ENCODE measurements at places on chromosomes 4 and X.

GRCh38 chr4:114021451-114021850, 42.0 kb upstream of the ARSJ start:
- no peak for DNase-seq

DNA sequence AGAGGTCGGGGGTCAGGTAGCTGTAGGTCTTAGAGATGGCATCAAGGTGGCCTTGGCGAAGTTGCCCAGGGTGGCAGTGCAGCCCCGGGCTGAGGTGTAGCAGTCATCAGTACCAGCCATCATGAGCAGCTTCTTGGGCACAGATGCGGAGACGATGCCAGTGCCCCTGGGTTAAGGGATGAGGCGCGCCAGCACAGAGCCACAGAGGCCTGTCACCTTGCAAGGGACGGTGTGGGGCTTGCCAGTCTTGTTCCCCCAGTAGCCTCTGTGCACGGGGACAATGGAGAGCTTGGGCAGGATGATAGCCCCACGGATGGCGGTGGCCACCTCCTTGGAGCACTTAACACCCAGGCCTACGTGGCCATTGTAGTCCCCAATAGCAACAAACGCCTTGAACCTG, 750.7 kb upstream of the PABPC4L start:
- DNase-seq, result no peak

DNA sequence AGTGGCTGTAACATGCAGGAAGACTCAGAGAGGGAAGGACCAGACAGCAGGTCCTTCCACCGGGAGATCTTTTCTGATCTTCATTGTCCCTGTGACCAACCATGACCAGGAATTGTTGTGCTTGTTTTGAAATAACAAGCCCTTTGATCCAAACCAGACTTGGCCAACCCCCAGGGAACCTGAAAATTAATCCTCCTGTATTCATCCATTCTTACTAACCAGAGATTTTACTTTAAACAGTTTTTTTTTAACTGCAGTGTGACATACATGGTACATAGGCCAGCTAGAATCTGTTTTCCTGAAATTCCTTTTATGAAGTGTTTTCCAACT, 4.0 kb downstream of the WFS1 start:
- no peak for DNase-seq

GRCh38 chr4:68906780-68907137, 44.8 kb downstream of the UGT2A3 start:
- no peak for DNase-seq

- no peak for DNase-seq
These were observed 96.3 kb downstream of the GEMIN8 start for GRCh38 chrX:13933352-13933751.

GRCh38 chr4:65845199-65845773, 175.0 kb upstream of the EPHA5 start:
- no peak for DNase-seq

- DNase-seq, result no peak
These were observed 18.1 kb upstream of the GDPD2 start for GRCh38 chrX:70405003-70405402.

GRCh38 chr4:99473131-99473530, 37.7 kb upstream of the C4orf17 start:
- peak; percentile 26 for DNase-seq

DNA sequence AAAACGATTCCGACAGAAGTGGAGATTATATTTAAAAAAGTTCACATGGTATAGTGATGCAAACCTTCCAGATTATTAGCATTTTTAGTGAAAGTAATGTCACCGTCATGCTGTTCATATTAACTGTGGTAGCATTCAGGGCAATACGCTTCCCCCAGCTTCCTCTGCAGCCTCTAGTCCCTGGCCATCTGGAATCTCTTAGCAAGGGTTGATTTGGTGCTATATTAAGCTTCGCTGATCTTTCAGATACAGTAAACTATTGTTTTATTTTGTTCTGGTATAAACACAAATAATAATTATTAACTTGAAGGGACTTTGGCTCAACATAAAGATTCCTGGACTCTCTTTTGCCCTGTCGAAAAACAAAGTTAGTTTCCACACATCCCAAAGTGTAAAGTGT, 1080.5 kb upstream of the TENM3 start:
- no peak for DNase-seq

DNA sequence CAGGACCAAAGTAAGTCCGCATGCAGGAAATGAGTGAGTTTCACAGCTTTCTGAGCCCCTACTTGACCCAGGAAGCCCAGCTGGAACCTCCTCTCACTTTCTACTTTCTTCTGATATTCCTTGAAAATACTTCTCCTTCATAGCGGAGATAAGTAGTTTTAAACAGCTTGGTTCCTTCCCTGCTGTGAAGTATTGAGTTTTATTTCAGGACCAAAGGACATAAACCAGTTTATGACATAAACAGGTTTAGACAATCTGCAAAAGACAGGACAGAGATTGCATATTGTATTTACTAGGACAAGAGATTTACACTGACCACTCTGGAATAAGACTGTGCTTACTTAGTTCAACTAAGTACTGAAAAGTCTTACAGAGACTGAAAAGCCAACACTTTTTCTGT, 54.8 kb downstream of the PAGE2 start:
- no peak for DNase-seq

GRCh38 chr4:98609934-98610333, 48.5 kb downstream of the TSPAN5 start:
- no peak for DNase-seq

DNA sequence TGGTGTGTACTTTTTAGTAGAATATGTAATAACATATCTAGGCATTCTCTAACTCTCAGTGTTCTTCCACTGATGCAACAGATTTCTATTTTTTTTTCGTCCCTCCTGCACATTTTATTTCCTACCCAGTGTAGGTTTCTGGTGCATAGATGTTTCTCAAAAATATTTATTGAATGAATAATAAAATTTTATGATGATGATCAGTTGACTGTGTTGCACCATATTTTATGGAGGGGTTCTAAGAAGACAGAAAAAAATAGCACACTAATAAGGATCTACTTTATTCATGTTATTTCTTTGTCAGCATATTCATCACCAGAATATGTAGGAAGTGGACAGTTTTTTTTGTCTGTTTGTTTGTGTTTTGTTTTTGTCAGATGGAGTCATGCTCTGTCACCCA, 2529.3 kb downstream of the ARAP2 start:
- no peak for DNase-seq

DNA sequence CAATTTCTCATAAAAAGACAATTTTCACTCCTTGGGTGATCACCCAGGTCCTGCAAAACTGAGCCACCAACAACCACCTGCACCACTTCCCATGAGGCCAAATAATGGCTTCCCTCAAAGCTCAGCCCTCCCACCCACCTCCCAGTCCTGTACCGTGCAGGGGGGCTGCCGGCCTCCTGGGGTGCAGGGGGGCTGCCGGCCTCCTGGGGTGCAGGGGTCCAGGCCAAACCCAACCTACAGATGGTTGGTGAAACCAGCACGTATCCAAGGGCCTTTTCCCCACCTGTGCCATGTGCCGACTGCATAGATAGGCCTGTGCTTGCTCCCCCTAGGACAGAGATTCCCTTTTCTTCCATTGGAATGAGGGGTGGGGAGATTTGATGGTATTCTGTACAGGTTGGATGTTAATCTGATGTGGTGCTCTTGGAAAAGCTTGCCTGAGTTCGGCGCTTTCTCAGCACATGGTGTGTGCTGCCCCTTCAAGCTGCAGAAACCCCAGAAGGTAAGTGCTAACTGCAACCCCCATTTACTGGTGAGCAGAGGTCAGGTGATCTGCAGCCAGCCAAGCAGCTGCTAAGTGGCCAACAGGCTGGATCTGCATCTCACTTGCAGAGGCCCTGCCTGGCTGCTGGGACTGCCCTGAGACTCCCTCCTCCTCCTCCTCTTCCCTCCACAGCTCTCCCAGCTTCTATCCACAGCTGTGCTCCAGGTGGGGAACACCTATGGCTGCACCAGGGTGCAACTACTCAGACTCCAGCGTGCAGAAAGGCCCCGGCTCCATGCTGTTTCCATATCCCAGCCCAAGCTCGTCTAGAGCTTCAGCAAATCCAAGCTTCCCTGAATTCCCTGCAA, 38.8 kb downstream of the FRG1 start:
- peak; percentile 1 for DNase-seq

DNA sequence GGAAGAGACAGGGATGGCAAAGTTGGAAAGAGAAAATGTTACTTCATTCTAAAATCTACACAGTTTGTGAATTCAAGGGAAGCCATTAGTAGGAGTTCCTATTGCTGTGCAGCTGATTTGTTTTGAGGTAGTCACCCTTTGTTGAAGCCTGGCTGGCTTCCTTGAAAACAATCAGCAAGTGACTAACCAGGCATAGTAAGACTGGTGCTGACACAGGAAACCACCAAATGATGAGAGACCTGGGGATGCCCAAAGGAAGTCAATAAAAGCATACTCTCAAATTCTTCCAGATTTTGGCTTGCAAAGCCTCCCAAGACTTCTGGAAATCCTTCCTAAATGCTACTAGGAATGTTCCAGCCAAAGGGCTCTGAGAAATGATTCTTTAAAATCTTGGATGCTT, 23.9 kb upstream of the PRDM8 start:
- DNase-seq, result peak; percentile 83

GRCh38 chr4:56786955-56787354, 34.5 kb downstream of the SPINK2 start:
- DNase-seq, result peak; percentile 63

DNA sequence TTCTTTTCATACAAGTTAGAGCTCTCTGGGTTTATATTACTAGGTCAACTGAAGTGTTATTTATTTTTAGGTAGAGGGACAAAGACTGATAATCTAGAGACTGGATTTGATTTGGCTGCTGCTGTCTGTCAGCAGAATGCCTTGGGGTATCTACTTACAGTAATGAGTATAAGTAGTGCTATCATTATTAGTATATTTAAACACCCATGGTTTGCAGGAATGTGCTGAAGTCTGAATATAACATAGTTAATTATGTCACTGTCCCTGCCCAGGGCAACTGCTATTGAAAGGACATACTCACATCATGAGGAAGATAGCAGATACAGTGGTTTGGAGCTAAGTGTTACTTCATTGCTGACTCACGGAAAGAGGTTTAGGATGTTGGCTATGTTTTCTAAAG, 76.2 kb downstream of the PRRG1 start:
- no peak for DNase-seq

DNA sequence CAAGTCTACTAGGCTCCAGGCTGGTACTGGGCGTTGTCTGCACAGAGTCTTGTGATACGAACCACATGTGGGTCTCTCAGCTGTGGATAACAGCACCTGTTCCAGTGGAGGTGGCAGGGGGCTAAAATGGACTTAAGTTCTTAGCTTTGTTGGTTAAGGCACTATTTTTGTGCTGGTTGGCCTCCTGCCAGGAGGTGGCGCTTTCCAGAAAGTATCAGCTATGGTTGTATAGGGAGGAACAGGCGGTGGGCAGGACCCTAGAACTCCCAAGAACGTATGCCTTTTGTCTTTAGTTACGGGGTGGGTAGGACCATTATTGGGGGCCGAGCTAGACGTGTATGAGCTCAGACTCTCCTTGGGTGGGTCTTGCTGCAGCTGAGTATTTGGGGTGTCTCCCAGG, 1138.4 kb downstream of the PCDH19 start:
- no peak for DNase-seq

DNA sequence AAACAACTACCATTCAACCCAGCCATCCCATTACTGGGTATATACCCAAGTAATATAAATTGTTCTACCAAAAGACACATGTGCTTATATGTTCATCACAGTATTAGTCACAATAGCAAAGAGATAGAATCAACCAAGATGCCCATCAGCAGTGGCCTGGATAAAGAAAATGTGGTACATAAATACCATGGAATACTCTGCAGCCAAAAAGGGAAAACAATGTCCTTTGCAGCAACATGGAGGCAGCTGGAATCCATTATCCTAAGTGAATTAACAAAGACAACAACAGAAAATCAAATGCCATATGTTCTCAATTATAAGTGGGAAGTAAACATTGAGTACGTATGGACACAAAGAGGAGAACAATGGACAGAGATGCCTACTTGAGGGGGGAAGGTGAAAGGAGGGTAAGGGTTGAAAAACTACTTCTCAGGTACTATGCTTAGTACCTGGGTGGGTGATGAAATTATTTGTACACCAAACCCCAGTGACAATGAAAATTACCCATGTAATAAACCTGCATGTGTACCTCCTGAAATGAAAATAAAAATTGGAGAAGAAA, 632.1 kb upstream of the AADAT start:
- DNase-seq, result no peak

- no peak for DNase-seq
These were observed 34.1 kb downstream of the DLG3 start for GRCh38 chrX:70478526-70479245.

DNA sequence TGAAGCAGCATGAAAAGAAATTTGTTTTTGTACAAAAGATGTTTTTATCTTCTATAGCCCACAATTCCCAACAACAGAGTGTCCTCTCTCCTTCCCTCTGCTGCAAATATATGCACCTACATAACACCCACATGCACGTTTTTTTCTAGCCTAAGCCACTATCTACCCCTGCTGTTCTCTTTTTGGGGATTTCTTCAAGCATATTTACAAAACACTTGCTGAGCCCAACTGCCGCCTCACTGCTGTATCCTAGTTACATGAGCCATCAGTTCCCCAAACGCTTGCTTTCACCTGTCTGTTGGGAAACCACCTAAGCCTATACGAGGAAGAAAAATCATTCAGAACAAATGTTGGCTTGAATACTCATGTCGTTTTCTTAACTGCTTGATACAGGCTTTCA, 127.2 kb downstream of the CHRNA9 start:
- DNase-seq, result no peak

DNA sequence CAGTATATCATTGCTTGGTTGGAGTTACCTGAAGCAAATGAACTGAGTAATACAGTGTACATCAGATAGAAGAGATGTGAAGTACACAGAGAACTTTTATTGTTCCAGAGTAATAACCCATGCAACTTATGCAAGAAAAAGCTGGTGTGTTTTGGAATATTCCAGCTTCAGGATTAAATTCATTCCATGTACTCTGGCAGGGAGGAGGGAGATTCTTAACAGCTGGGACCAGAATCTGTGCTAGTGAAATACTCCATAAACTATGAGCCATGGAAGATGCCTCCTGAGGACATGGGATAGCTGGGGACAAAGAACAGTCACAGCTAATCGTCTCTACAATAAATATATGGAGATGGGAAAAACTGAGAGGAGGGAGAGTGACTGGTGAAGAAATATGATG, 101.6 kb upstream of the OTUD4 start:
- no peak for DNase-seq

- no peak for DNase-seq
These were observed 60.4 kb downstream of the F11 start for GRCh38 chr4:186326391-186326790.

GRCh38 chr4:54228961-54229501, at the start of gene PDGFRA:
Gene PDGFRA, plus strand, starts transcription at chr4:54229293. Its CDS starts 29,476 bp downstream, at chr4:54258769.
- DNase-seq, result no peak
